Activated T-helper 2 cell treated with anti-CD3 and anti-CD28 coated beads, Interferon-gamma antibody, Interleukin-2, Interleukin-4, amounts not matched to agents 10 μg/mL and 5 μg/mL and 100 μg/mL, durations not matched to agents 14 hours and 24 hours and 36 hours (primary cell): ENCODE measurements at places on chromosomes 11 and 22.

DNA sequence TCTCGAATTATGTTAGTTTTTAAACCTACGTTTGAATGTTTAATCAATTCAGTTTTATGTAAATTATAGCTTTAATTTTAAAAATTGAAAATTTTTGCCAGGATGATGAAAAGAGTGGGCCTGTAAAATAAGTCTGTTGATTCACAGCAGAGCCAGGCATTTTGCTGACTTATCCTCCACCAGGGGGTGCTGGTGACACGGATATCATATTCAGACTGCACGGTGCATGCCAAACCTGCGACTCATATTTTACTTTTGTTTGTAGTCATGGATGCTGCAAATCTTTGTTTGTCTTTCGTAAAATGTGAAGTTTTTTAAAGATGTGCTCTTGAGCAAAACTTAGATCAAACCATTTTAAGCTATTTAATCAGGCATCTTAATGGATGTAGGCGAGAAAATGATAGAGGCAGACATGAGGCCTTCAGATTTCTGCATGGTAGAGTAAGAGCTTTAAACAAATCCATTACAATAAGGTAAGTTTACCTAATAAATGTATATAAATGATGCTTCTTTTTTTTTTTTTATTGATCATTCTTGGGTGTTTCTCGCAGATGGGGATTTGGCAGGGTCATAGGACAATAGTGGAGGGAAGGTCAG, 3.6 kb upstream of the OR8B3 start:
- peak; percentile 32 for DNase-seq

DNA sequence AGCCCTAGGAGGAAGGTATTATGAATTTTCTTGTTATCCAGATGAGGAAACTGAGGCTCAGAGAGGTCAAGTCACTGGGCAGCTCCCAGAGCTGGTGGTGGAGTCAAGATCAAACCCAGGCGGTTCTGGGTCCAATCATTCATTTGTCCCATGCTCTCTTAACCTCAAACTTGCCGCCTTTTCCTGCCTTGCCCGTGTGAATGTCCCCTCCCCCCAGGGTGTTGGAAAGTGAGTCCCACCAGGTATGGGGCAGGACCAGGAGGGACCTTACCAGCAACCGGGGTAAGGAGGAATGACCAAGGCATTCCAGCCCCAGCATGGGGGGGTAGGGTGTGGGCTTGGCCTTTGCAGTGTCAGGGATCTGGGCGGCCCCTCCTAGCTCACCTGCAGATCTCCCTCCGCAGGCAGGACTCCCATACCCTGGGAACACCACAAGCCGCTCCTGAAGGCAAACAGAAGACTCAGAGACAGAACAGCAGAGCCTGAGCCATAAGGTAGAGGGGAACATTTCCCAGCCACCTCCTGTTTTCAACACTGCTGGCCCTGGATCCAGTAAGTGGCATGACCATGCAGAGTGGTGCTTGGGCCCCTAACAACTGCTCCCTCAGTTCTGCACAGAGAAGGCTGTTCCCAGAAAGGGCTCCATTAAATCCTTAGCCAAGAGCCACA, 41.2 kb upstream of the SYT7 start:
- no peak for DNase-seq

GRCh38 chr11:78759071-78759470, 184.4 kb upstream of the NARS2 start:
- DNase-seq, result no peak

GRCh38 chr11:128835741-128836430, 31.2 kb downstream of the KCNJ1 start:
- no peak for DNase-seq

DNA sequence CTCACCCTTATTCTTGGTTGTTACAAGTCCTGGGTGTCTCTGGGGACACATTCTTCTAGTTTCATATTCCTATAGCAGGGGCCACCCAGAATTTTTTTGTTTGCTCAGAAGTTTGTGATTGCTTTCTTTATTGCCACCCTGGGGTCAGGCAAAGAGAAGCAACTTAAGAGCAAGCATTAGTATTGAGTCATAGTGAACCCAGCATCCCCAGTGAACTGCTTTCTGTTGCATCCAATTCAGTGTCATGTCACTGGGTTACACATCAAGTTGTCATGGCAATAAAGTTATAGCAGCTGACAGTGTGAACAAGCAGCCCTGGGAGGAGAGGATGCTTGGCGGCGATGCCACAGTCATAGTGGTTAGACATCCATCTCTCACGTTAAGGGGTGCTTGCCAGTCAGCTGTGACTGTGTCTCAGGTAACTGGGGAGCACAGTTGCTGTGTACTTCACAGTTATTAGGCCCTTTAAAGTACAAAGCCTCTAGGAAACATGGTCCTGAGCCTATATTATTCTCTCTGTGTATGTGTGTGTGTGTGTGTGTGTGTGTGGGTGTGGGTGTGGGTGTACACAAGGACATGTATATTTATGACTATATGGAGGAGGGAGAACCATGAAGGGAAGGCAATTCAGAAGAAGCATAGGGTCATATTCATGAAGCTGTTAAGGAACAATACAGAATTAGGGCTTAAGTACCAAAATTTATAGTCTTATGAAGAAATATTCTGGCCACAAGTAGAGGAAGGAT, 52.5 kb downstream of the TRIM44 start:
- DNase-seq, result no peak

DNA sequence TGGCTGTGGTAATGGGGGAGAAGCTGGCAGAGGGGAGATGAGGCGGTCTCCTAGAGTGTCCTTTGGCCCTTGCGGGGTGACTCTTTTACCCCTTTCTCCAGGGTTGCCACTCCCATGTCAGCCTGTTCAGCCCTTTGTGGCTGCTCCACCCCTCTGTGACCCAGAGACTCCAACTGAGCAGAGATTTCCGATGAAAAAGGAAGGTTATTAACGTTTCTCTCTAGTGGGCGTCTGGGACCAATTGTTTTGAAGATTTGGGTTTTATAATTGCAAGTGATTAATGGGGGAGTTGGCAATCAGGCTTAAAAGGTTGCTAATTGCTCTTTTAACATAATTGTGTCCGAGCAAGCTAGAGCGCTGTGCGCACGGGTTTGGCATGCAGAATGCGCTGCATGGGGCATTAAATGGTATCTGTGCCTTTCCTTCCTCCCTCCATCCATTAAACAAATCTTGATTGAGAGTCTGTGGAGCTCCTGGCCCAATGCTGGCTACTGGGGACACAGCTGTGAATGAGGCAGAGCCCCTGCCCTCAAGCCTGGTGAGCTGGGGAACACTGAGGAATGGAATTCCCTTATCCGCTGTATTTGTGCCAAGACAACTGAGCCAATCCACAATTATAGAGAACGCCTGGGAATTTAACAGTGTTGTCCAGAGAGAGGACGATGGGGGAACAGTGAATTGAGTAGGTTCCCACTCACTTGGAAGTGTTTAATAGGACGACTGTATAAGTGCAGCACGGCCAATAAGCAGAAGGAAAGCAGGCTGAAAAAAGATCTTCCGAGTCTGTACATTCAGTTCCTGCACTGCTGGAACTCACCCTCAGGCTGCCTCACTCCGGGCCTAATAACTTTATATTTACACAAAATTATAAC, 295.9 kb downstream of the MIAT start:
- DNase-seq, result no peak

- no peak for DNase-seq
These were observed 14.9 kb upstream of the MS4A4A start for GRCh38 chr11:60265373-60266214.

GRCh38 chr11:2621894-2622293, 77.9 kb downstream of the KCNQ1OT1 start:
- no peak for DNase-seq

GRCh38 chr11:110373051-110373702, 56.6 kb upstream of the FDX1 start:
- no peak for DNase-seq

- DNase-seq, result no peak
These were observed 85.2 kb downstream of the CCDC81 start for GRCh38 chr11:86459682-86460460.

DNA sequence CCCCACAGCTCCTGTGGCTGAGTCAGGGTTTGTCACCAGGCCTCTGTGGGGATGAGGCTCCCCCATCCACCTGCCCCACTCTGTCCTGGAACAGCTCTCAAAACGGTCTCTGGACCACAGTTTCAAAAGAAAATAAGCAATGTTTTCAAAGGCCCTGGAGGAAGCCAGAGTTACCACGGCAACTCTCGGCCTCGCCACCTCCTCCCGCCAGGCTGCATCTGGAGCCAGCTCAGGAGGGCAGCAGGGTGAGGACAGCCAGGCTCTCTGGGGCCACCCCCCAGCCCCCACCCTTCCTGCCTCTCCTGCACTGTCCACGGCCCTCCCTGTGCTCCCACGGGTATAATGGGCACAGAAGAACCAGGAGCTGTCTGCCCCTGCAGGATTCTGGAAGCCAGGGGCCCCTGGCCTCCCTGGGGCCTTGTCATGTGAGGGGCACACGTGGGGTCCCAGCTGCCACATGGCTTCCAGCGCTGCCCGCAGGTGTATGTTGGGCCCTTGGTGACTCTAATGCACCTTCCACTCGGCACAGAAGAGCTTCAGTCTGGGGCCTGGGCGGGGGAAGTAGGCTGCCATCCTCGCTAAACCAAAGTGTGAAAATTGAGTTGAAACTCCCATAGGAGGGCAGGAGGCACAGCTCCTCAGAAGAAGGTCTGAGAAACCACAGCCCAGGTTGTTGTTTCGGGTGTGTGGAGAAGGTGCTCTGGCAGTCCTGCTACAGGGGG, 10.3 kb downstream of the CD81 start:
- no peak for DNase-seq

DNA sequence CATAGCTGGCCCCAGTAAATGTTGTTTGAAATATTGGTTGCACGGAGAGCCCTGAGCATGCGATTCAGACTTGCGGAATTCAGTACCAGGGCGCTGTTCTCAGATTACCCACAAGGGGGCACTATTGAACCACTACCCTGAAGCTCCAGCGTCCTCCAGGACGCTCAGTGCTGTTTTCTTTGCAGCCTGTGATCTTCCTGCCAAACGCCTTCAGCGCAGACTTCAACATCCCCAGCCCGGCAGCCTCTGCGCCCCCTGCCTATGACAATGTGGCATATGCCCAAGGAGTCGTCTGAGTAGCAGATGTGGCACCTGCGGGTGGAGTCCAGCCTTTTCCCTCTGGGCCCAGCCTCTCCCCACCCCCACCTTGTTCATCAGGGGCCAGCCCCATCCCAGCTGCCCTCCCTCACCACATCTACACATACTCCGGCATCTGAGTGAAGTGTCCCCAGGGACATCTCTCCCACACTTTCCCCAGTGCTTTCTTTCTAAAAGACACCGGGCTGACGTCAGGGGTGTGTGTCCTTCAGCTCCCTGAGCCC, 9.6 kb upstream of the MS4A10 start:
- DNase-seq, result peak; percentile 76
